Keratinocyte (primary cell): ENCODE measurements at places on chromosomes 2 and 18. TPM values are rescaled to one million over a fixed set of nuclear protein-coding genes. Genes with fewer than 3 reads are reported as not detected.
A peak's percentile ranks its signal among the peaks of the same experiment; 100 is the strongest.

CD8B gene
- polyA plus RNA-seq: not detected in 3 replicates

- no peak for DNase-seq
Observed at GRCh38 chr2:167406558-167406957, 518.3 kb downstream of the XIRP2 start.

DDX18 gene
- polyA plus RNA-seq: 50.1 to 73.4 TPM (median 51.8 TPM) in 3 replicates

GRCh38 chr2:20099780-20100179, 48.4 kb upstream of the LAPTM4A start:
- no peak for DNase-seq

CDKL4 gene
- polyA plus RNA-seq: not detected in 3 replicates

KCNK3 gene
- polyA plus RNA-seq: not detected in 3 replicates

GRCh38 chr2:68835621-68836020, 35.6 kb downstream of the BMP10 start:
- DNase-seq: no peak

GRCh38 chr2:40886100-40886499, 434.2 kb upstream of the SLC8A1 start:
- DNase-seq: no peak

DSEL gene
- 2.7 to 3.4 TPM (median 2.9 TPM) in 3 replicates for polyA plus RNA-seq

GRCh38 chr2:217707131-217707611, 295.6 kb downstream of the TNS1 start:
- DNase-seq: peak; percentile 81

ASB18 gene
- not detected in 3 replicates for polyA plus RNA-seq

NT5DC4 gene
- polyA plus RNA-seq: 0.03 to 1.00 TPM (median 0.07 TPM) in 3 replicates
